A549 treated with AZD2906 at 1 μM for 4 hours (cell line): ENCODE measurements at places on chromosomes 1 and 21. TPM values are rescaled to one million over a fixed set of nuclear protein-coding genes. Genes with fewer than 3 reads are reported as not detected.

MXRA8 gene
- total RNA-seq: 0.11 to 0.36 TPM (median 0.15 TPM) in 4 of 5 replicates, not detected in the other

FCAMR gene
- total RNA-seq: not detected in 5 replicates

TRIM58 gene
- not detected in 5 replicates for total RNA-seq

RGL1 gene
- 0.61 to 0.81 TPM (median 0.71 TPM) in 5 replicates for total RNA-seq

CENPL gene
- total RNA-seq: 11.4 to 14.7 TPM (median 12.6 TPM) in 5 replicates

AMY1B gene
- total RNA-seq: not detected in 5 replicates

RAB7B gene
- 0.91 to 1.6 TPM (median 1.1 TPM) in 5 replicates for total RNA-seq

RSPO1 gene
- total RNA-seq: 0.05 to 0.19 TPM (median 0.14 TPM) in 5 replicates

TMPRSS2 gene
- total RNA-seq: 0.07 to 0.19 TPM (median 0.12 TPM) in 5 replicates

LRRC71 gene
- total RNA-seq: 0.06 to 0.19 TPM (median 0.15 TPM) in 5 replicates

FOXD2 gene
- 0.39 to 0.63 TPM (median 0.55 TPM) in 5 replicates for total RNA-seq

TTC24 gene
- total RNA-seq: not detected in 5 replicates

DYNLT5 gene
- total RNA-seq: not detected in 5 replicates
